LHCN-M2 (cell line): ENCODE measurements at places on chromosomes 5 and 9.

DNA sequence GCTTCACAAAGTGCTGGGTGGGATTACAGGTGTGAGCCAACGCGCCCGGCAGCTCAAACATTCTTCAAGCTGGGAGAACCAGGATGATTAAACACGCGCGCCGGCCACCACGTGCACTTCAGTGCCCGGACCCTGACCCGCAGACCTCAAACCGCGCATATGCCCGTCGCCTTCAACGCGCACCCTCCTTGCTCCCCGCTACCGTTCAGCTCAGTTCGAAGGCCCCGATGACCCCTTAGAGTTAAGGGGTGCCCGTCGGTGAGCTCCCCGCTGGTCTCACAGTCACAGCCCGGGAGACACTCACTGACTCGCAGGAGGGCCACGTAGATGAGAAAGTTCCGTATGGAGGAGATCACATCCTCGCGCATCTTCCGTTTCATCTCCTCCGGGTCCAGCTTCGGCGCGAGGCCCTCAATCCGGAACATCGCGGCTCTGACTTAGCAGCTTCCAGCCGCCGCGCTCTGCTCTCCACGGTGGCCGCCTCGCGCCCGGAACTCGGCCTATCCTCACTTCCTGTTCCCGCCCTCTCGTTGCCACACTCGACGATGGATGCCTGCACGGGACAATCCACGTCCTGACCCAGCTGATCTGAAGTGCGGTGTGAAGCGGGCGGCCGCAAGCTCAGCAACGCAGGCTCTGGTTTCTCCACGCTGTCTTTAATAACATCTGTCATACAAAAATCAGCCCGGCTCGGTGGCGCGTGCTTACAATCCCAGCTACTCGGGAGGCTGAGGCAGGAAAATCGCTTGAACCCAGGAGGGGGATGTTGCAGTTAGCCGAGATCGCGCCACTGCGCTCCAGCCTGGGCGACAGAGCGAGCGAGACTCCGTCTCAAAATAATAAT, at the start of gene TOMM5:
TSS of gene TOMM5 (minus strand) at position 490 of the 844 bp plus-strand sequence. CDS start at position 425, 65 bp downstream.
- DNase-seq, result peak; percentile 92

GRCh38 chr9:133114886-133115603, 6.0 kb downstream of the RALGDS start:
- DNase-seq, result no peak

DNA sequence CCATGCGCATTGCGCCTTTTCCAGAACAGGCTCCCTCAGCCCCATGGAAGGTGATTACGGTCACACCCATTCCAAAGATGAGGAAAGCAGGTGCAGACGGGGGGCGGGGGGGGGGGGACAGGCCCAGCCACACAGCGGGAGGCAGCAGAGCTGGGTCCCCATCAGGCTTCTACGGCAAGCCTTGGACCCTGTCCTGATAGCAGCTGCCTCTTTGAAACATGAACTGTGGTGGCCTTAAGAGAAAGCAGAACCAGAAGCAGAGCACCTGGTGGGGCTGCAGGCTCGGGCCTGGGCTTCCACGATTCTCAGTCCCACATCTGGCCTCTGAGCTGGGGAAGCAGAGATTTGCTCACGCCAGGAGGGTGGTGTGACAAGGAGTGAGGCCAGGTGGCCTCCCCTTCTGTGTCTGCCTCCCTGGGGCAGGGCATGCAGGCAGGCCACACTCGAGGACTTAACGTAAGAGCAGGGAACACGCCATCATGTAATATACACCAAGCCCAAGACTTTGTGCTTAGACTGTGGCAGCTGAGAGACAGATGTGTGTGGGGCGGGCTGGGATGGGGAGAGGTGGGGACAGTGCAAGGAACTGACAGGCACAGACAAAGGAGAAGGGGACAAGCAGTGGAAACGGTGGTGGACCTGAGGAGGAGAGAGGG, 14.2 kb upstream of the PHYKPL start:
- DNase-seq, result no peak

GRCh38 chr5:150489360-150490295, 18.3 kb upstream of the NDST1 start:
- peak; percentile 52 for DNase-seq

- no peak for DNase-seq
Measured at GRCh38 chr5:11617080-11617479, 287.2 kb downstream of the CTNND2 start.

DNA sequence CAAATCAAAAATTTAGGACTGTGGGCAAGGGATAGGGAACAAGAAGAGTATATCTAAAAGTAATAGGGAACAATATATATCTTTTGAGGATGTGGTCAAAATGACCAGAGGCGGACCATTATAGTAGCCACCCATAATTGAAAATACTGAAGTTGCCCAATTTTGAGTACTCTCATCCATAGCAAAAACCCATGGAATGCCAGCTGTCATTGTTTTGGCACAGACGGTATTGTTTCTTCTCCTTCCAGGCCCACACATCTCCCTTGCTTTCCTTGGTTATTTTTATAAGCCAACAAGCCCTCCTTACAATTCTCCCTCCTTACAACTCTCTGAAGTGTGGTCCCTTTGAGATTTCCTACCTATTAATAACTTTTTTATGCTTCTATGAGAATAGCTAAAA, 50.4 kb upstream of the RGMB start:
- DNase-seq, result peak; percentile 66

DNA sequence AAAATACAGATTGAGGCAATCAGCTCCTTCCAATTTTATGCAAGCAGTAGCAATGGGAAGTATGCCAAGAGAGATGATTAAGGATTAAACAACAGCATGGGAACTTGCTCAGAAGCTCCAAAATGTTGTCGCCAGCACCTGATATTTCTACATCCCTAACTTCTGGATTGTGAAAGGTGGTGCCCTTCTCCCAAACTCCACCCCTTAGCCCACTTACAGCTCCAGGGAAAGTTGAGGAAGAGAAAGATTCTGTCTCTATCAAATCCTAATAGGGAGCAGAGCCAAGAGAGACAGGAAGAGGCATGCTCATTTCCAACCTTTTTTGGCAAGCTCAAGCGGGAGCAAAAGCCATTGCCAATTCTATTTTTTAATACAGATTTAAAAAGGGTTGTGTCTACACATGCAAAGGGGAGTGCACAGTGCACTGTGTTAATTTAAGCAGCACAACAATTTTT, 92.4 kb upstream of the NR3C1 start:
- peak; percentile 51 for DNase-seq

- no peak for DNase-seq
Measured at GRCh38 chr9:86782831-86783230, 164.5 kb downstream of the GAS1 start.

GRCh38 chr5:91910247-91910646, 527.1 kb upstream of the ARRDC3 start:
- DNase-seq, result no peak

- DNase-seq, result no peak
Measured at GRCh38 chr5:144202072-144202471, 31.4 kb downstream of the KCTD16 start.

DNA sequence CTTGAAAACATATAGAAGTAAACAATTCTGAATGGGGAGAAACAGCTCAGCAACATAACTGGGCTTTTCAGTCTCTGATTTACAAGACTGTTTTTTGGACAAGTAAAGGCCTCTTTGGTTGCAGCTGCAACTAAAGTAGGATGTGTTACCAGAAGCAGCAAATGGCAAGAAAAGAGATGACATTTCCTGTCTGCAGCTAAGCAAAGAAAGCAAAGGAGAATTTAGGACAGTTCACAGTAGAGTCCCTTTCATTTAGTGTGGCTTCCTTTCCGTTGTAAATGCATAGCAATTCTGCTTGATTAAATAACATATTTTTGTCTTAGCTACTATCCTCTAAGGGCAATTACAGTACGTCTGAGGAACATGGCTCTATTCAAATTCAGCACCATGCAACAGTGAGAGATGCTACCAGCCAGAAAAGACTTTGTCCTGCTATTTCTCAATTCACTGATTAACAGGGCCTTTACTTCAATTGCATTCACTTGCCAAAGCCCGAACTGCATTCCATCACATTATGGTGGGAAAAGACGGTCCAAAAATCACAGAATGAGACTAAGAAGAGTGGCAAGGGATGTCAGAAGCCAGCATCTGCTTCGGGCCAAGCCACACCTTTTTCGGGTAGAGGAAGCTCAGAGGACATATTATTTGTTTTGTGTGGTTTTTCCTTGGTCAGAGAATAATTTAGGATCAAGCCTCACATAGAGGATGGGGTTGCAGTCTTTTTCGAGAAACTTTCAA, 107.7 kb downstream of the SEMA6A start:
- no peak for DNase-seq

GRCh38 chr5:41961736-41962135, 36.7 kb downstream of the FBXO4 start:
- no peak for DNase-seq

DNA sequence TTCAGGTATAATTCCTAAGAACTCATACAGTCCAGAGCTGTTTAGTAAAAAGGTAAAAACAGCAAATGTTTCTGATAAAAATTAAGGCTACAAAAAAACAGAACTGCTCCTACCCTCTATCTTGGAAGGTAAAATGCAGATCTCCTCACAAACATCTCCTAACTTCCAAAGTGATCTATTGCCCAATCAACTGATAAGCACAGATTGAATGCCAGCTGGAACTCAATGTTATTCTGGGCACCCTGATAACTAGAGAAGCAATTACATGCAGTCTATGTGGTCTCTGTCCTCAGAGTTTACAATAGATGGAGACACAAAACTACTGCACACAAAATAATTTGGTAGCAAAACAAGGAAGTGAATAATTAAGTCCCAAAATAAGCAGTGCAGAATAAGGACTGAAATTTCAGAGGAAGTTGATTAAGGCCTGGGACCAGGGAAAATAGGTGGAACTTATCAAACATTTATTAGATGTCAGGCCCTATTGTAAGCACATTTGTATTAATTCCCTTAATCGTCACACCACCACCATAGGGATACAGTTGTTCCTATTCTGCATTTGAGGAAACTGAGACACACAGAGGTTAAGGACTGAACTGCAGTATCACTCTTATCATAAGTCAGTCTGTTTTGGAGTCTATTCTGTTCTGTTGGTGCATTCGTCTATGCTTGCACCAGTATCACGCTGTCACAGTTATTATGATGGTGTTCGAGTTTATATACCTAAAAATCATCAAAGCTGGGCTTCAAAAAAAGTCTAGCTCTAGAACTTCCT, 102.2 kb upstream of the TARS1 start:
- no peak for DNase-seq

- DNase-seq, result peak; percentile 10
Measured at GRCh38 chr9:122056484-122056883, 36.6 kb downstream of the TTLL11 start.

DNA sequence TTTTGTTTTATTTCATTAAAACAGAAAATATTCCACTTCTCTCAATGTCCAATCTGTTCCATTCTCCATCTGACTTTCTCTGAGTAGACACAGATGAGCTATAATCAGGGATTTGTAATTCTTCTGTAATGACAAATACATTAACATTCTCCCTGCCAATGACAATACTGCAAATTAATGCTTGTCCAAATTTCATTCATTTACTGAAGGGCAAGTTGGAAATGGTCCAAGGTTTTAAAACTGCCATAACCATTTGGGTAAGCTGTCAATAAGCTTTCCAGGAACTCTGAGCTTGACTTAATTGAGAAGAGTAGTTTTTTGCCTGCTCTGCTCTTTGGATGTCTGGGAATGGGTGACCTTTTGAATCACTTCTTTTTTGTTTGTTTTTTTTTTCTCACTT, 253.5 kb downstream of the DMRTA1 start:
- no peak for DNase-seq

DNA sequence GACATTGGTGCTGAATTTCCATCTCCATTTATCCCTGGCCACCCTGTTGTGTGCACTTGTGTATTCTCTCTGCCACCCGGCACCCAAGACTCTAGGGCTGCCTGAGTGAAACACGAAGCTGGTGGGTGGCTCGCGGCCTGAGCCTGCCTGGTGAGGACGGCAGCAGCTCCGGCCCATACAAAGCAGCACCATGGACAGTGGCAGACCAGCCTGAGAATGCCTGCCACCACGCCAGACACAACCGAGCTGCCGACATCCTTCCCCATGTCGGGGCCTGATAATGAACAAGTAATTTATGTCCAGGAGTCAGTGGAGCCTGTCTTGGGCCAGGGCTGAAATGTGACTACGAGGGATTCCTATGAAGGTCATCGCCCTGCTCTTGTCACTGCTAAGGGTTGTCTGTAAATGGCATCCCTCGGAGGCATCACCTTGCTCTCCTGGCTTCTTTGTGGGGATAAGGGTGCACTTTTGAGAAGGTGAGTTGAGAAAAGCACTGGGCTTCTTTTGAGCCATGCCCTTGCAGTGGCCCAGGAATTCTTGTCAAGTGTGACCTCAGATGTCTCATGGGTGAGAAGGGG, 175.7 kb downstream of the MELK start:
- DNase-seq, result peak; percentile 35

DNA sequence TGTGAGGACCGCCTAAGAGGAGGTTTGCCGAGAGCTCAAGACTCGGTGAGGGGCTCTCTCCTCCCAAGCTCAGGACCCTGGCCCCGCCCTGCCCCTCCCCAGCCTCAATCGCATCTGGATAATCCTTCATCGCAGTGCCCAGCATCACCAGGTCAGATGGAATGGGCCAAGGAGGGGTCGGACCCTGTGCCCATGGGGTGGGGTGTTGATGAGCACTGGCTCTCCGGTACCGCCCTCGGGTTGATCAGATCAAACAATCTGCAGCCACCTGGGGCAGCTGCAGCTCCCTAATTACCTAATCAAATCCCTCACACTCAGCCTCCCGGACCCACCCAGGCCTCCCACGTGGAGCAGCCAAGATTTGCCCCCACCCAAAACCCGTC, 24.4 kb upstream of the TDRD7 start:
- no peak for DNase-seq

DNA sequence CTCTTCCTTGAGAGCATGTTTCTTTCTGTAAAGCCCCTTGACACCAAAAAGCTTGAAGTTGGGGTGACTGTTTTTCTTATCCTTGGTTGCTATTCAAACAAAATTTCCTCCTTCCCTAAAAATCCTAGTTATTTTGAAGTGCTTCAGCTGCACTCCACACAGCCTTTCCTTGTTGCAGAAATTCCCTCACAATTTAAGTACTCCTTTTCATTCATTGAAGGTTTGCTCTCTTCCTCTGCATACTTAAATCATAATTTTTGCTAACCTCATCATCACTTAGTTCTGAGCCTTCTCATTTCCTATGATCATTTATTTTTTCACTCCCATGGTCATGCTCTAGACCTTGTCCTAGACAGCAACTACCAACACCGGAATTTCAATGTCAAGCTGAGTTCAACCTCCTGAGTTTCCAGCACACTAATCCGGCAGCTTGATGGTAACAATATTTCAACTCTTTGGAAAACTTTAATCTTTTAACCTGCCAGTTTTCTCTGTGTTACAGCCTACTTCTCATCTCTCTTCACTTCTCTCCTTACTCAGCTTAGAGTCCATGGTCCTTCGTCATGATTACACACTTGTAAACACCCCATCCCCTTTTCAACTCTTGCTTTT, 78.7 kb upstream of the ACTBL2 start:
- no peak for DNase-seq

DNA sequence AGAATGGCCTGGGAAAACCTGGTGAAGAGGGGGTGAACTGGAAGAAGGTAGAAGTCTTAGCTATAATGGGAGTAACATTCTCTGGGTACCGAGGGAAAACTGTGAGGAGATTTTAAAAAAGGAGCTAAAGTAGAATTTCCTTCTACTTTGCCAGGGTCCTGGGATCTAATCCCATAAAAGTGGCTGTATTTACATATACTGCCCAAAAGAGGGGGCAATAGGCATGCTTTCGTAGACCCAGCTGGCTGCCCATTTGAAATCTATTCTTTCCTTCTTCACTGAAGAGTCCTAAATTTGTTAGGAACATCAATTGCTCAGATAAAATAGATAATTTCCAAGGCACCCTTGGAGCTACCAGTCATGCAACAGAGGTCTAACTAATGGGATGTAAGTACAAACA, 159.2 kb downstream of the CDC42SE2 start:
- peak; percentile 27 for DNase-seq
